Stimulated activated CD8-positive, alpha-beta memory T cell treated with anti-CD3 and anti-CD28 coated beads, Interleukin-4, amount 100 ng/mL, for 4 hours (primary cell): ENCODE measurements at places on chromosomes 4 and X.

GRCh38 chrX:86066998-86067397, 19.6 kb upstream of the CHM start:
- DNase-seq = no peak

- no peak for DNase-seq
These were observed 849 bp downstream of the MID1 start for GRCh38 chrX:10619425-10620046.

- no peak for DNase-seq
These were observed 1333.9 kb upstream of the TENM3 start for GRCh38 chr4:180909279-180909678.

- DNase-seq = no peak
These were observed 9.8 kb upstream of the PCDH18 start for GRCh38 chr4:137541876-137542646.

GRCh38 chr4:82864336-82864979, 26.5 kb downstream of the SEC31A start:
- DNase-seq = no peak

- DNase-seq = no peak
These were observed 192.7 kb downstream of the SPRY1 start for GRCh38 chr4:123589301-123589700.

- no peak for DNase-seq
These were observed 9.6 kb downstream of the GTPBP6 start for GRCh38 chrX:308821-309520.

GRCh38 chr4:93960450-93960849, 131.9 kb downstream of the ATOH1 start:
- no peak for DNase-seq

GRCh38 chr4:148868191-148868590, 426.0 kb upstream of the NR3C2 start:
- DNase-seq = no peak

- DNase-seq = no peak
These were observed 110.9 kb upstream of the ENPEP start for GRCh38 chr4:110364911-110365520.

DNA sequence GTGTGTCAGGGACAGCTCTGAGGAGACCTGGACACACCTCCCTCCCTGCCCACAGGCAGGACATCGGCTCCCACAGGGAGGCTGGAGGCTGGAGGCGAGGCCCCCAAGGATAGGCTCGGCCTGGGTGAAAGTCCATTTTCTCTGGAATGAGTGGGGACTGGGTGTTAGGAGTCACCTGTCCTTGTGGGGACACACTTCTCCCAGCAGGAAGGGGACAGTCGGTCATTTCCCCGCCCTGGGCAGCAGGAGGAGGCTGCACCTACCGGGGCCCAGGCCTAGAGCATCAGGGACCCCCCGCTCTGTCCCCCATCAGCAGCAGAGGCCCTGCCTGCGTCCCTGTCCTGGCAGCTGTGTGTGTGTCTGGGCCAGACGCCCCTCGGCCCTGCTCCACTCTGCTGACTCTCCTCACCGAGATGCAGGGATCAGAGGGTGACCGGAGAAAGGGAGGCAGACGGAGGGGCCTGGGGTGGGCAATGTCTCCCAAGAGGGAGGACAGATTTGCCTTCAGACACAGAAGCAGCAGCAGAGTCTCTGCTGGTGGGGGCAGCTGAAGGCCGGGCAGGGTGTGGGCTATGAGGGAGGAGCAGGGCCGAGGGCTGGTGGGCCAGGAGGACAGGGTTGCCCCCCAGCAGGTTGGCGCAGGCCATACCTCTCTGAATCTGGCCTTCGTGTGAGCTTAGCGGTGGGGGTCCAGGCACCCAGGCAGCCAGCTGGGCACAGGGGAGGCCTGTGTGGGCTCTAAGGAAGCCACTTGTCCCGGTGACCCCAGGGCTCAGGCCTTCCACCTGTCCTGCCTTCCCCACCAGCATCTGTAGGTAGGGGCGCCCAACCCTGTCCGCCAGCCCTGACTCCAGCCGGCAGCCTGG, 125.7 kb upstream of the NKX1-1 start:
- DNase-seq = no peak

DNA sequence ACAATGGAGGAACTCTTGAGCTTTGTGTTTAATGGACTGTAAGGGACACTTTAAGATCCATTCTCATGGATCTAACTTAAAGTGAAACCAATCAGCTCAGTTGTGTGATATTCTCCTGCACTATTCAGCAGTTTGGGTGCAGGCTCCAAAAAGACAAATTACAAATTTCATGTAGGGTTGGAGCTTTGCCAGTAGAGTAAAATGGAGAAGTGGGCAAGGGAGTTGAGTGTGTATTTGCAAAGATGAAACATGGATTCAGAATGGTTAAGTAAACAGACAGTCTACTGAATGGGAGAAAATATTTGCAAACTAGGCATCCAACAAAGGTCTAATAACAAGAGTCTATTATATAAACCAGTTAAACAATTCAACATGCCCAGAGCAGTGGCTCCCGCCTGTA, 21.2 kb upstream of the MID2 start:
- DNase-seq = no peak

DNA sequence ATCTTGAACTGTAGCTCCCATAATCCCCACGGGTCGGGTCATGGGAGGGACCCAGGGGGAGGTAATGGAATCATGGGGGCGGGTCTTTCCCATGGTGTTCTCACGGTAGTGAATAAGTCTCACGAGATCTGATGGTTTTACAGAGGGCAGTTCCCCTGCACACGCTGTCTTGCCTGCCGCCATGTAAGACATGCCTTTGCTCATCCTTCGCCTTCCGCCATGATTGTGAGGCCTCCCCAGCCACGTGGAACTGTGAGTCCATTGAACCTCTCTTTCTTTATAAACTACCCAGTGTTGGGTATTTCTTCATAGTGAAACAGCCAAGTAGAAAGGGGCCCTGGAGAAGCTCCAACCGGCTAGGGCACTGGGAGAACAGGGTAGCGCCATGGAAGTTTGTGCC, 12.3 kb downstream of the CTAG1A start:
- DNase-seq = no peak

DNA sequence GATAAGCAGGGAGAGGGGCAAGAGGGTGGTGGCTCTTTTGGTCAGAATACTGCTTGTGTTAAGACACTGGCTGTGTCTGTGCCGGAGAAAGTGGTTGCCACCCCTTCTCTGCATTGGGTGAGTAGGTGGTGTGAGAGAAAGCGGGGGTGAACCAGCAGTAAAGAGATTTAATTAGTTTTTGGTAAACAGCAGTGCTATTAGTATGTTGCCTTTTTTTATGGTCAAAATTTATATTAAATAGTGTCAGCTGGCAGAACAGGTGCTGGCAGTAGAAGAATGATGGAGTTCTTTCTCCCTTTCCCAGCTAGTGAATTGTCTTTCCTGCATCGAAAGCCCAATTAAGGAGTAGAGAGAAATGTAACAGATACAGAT, 181.6 kb downstream of the LARP7 start:
- no peak for DNase-seq

DNA sequence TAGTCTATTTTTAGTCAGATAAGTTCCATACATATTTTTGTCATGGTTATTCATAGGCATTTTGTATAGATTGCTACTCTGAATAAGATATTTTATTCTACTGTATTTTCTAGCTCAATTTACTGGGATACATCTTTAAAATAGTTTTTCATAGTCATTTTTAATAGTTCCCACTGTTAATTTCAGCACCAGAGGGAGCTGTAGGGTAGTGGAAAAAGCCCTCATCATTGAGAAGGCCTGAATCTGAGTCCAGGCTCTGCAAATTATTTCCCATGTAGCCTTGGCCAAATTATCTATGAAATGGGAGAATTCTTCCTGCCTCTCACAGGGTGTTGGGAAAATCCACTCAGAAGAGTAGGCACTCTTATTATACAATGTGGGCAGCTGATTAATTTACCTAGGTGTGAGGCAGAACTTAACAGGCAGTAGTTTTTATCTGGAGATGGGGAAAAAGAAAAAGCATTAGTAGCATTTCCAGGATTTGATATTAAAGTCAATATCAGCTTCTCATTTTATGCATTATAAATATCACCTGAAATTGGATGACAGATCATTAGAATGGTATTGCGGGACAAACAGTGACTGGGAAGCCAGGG, 102.9 kb upstream of the PAQR3 start:
- DNase-seq = no peak

DNA sequence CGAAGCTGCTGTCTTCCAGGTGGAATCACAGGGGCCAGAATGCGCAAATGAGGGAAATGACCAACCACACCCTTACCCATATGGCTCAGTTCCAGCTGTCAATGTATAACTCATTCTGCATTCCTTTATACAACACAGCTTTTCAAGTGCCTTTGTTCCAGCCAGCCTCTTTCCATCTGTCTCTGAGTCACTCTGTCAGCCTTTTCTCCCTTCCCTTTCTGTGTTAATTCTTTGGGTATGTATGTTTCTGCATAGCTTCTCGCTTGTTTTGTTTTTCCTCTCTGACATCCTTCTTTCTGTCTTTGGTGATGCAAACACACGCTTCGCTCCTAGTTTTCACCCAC, 54.5 kb downstream of the RS1 start:
- DNase-seq = no peak

DNA sequence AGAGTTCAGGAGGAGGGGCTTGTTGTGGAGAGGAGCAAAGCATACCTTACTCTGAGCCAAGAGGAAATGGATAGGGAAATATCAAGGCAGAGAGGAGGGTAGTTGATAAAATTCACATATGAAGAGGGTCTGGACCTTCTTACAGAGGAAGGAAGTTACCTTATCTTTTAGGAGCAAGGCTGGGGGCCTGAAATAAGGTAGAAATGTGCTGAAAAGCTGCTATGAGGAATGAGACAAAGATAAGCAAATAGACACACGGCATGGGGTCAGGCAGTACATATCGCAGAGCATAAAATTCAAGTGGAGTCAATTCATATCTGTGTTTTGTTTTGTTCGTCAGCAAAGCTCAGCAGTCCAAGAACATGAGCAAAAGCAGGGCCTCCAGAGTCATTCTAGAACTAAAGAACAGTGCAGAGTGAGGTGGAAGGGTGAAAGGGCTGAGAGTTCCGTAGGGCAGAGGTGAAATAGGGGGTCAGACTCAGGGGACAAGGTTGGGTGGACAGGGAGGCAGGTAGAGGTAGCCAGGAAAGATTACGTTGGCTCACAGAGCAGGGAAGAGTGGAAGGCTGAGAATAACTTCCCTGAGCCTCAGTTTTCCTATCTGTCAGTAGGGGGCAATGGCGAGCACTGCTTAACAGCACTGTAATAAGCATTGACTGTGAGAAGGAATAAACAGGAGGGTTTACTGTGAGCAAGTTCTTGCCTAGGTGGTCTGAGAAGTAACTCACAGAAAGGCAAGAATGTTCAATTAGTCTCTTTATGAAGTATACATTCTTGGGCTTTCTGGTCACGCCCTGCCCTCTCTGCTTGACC, 9.2 kb downstream of the VSIG4 start:
- no peak for DNase-seq

- no peak for DNase-seq
These were observed 254.6 kb upstream of the KCNIP4 start for GRCh38 chr4:22202975-22203710.

GRCh38 chrX:120769576-120770341, 105.9 kb downstream of the CT47B1 start:
- no peak for DNase-seq

GRCh38 chrX:23844502-23845138, 61.6 kb downstream of the SAT1 start:
- no peak for DNase-seq

- no peak for DNase-seq
These were observed 128.7 kb downstream of the MSL3 start for GRCh38 chrX:11886745-11887144.

- DNase-seq = no peak
These were observed 295.3 kb downstream of the GRID2 start for GRCh38 chr4:92599044-92599443.

- no peak for DNase-seq
These were observed 6.9 kb downstream of the CCNB3 start for GRCh38 chrX:50211510-50211909.

GRCh38 chr4:96681218-96681617, 841.3 kb downstream of the PDHA2 start:
- DNase-seq = no peak

DNA sequence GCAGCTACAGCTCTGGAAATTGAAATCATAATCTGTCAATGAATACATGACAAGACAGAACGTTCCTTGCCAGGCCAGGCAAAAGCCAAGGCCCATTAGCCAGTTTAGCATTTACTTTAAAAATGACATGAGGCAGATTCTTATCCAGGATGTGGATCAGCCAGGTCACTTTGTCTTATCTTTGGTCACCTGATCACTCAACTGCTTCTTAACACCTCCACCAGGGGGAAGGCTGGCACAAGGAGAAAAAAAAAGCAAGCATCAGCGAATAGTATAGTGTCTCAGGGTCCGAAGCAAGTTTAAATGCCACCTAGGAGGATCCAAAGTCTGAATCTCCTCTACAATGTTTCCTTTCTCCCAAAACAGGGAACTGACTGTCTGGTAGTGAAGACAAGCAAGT, 18.8 kb downstream of the ATP1B4 start:
- no peak for DNase-seq

GRCh38 chr4:671769-672168, 2.3 kb downstream of the ATP5ME start:
- no peak for DNase-seq

GRCh38 chr4:124481123-124481522, 231.4 kb downstream of the ANKRD50 start:
- DNase-seq = no peak

DNA sequence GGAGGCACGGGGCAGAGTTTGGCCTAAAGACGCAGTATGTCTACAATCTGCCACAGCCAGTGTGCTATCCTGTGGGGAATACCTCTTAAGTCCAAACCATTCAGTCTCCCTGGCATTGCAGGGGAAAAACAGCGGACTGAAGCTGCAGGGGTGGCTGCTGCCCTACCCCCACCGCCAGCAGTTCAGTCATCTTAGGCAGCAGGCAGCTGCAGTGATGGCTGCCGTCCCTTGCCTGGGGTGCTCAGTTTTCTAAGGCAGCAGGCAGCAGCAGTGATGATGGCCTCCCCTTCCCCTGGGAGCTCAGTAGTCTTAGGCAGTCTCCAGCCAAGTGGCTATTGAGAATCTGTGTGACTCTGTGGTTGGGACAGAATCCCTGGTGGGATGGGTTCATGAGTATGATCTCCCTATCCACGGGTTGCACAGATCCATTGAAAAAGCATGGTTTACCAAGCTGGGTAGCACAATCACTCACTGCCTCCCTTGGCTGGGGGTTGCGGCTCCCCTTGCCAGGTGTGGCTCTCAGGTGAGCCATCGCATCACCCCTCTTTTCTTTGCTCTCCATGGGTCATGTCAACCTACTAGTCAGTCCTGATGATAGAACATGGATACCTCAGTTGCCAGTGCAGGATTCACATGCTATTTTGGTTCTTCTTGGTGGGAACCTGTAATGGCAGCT, 48.9 kb upstream of the GRID2 start:
- no peak for DNase-seq

GRCh38 chrX:1394731-1395501, 3.0 kb upstream of the SLC25A6 start:
- no peak for DNase-seq

- DNase-seq = no peak
These were observed 1.4 kb upstream of the C4orf50 start for GRCh38 chr4:6019316-6020263.

GRCh38 chr4:91070736-91071135, 943.5 kb downstream of the CCSER1 start:
- no peak for DNase-seq

DNA sequence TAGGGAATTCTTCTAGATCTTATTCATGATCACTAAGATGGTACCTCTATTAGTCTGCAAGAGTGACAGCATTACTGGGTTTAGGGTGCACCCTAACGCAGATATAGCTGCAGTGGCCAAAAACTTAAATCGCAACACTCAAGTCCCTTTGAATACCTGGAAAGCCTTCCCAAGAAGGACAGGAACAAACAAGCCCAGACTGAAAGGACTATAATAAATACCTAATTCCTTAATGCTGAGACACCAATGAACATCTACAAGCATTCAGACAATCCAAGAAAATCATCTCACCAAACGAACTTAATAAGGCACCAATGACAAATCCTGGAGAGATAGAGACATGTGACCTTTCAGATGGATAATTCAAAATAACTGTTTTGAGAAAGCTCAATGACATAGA, 74.9 kb upstream of the PDHA2 start:
- DNase-seq = no peak
